ENCODE measurements at places on chromosomes 4 and X.

DNA sequence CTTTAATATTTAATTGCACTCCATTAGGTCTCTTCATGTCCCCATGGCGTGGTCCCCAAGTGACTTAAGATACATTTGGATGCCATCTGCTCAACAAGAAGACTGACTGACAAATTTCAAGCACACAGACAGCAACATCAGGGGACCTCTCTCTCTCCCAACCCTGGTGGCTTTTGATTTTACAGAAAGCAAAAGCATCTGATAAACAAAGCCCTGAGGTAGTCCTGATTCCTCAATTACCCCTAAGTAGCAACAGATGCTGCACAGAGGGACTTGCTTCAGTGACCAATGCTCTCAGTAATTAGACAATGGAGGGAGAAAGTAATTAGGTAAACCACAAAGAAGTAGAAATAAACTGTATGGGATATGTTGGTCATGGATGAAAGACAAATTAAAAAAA, 426.4 kb downstream of the INPP4B start:
- no peak for DNase-seq

GRCh38 chr4:73721435-73721834, 18.9 kb upstream of the CXCL8 start:
- DNase-seq: no peak

DNA sequence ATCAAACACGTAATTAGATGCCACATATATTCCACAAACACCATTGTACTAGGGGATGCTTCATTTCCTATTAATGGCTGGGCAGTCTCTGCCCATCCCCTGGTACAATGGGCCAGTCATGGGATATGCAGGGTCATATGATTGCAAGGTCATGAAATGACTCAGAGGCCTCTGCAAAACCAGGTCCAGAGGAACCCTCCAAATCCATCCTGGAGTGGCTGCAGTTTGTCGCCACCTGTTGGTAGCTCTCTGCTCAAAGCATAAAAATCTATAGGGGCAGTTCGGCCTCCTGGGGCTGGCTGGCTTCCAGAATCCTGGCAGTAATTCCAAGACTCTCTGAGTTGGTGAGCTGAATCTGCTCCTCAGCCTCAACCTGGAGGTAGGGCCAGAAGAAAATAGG, 22.9 kb upstream of the PUDP start:
- no peak for DNase-seq

- no peak for DNase-seq
Observed at GRCh38 chrX:37685381-37686359, at the start of gene XK. Gene XK, plus strand, starts transcription at chrX:37685791. Its CDS starts 171 bp downstream, at chrX:37685962.
